Thymus (tissue), 14 donors: ENCODE measurements at places on chromosomes 2 and 18. TPM values are rescaled to one million over a fixed set of nuclear protein-coding genes. Genes with fewer than 3 reads are reported as not detected.

FOXI3 gene
- 0.05 TPM for total RNA-seq

B3GNT7 gene
- total RNA-seq: 2.2 TPM

DNAH6 gene
- total RNA-seq: 0.66 TPM

ROCK2 gene
- total RNA-seq: 12.7 TPM

KRTCAP3 gene
- total RNA-seq: 1.6 TPM

C1QL2 gene
- 0.05 TPM for total RNA-seq

NCL gene
- total RNA-seq: 185 TPM

GCKR gene
- total RNA-seq: not detected

ALPP gene
- total RNA-seq: 0.09 TPM

DNA sequence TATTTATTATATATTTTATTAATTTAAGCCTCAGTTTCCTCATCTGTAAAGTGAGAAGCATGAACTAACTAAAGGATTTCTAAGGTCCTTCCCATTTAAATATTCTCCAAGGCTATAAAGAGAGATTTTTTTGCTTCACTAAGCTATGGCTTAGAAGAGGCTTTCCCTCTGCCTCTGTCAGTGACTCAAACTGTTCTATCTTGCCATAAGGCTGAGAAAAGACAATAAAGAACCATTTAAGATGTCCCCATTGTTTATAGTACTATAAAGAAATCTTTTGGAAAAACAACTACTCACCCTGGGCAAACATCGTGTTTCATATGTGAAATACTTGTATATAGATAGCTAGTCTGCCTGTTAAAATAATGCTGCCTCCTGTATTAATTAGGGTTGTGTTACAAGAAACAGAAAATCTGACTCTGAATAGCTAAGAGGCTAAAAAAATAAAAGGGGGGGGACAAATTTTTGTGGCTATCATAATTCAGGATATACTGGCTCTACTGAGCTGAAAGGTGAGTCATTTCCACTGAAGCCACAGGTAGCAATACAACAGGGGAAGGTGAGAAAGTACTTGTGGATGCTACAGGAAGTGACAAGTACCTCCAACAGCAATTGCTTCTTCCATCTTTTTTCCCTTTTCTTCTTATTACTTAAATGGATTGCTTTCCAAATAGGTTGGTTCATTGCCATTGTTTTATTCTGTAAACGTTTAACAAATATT, 25.4 kb downstream of the EPHA4 start:
- no peaks in the 10 kb centered on the region for H3K36me3 ChIP-seq
- no peaks in the 10 kb centered on the region for H3K27me3 ChIP-seq
- no peak overlapping the region for H3K27ac ChIP-seq
- DNase-seq: no peak
- H3K4me1 ChIP-seq: no peaks in the 10 kb centered on the region

- no peaks in the 10 kb centered on the region for H3K4me1 ChIP-seq
- H3K36me3 ChIP-seq: no peaks in the 10 kb centered on the region
- no peak overlapping the region for H3K4me3 ChIP-seq
- H3K27ac ChIP-seq: no peak overlapping the region
Measured at GRCh38 chr2:110113961-110114591, 1.5 kb downstream of the MALL start.

GRCh38 chr2:176056406-176056805, 27.4 kb downstream of the EVX2 start:
- DNase-seq: no peak
- H3K27ac ChIP-seq: no peak overlapping the region
- H3K27me3 ChIP-seq: peaks cover 25% of the 10 kb centered on the region
- no peaks in the 10 kb centered on the region for H3K36me3 ChIP-seq
- H3K4me1 ChIP-seq: no peaks in the 10 kb centered on the region

GRCh38 chr2:203951366-203951902, 14.9 kb downstream of the ICOS start:
- no peak for DNase-seq
- peak overlapping the region; percentile 19 for H3K4me3 ChIP-seq
- no peaks in the 10 kb centered on the region for H3K27me3 ChIP-seq
- no peak overlapping the region for H3K27ac ChIP-seq
- peaks cover 21% of the 10 kb centered on the region for H3K4me1 ChIP-seq

- no peak for DNase-seq
- no peaks in the 10 kb centered on the region for H3K4me1 ChIP-seq
- H3K27ac ChIP-seq: no peak overlapping the region
- H3K36me3 ChIP-seq: no peaks in the 10 kb centered on the region
- H3K4me3 ChIP-seq: no peak overlapping the region
Measured at GRCh38 chr2:206480161-206480560, 36.8 kb downstream of the ADAM23 start.

DNA sequence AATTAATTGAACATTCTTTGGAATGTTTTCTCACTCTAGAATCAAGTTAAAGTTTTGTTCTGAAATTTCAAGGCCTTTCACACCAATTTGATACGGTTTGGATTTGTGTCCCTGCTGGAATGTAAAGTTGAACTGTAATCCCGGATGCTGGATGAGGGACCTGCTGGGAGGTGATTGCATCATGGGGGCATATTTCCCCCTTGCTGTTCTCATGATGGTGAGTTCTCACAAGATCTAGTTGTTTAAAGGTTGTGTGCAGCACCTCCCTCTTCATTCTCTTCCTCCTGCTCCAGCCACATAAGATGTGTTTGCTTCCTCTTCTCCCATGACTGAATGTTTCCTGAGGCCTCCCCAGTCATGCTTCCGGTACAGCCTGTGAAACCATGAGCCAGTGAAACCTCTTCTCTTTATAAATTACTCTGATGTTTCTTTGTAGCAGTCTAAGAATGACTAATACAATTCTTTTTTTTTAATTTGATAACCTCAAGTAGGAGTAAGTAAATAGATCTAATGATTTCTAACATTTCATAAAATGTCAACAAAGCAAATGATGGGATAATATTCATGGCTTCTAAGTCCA, 144.2 kb upstream of the CDH7 start:
- no peak for DNase-seq
- H3K27me3 ChIP-seq: no peaks in the 10 kb centered on the region
- H3K36me3 ChIP-seq: no peaks in the 10 kb centered on the region
- H3K4me1 ChIP-seq: no peaks in the 10 kb centered on the region
- H3K4me3 ChIP-seq: no peak overlapping the region

GRCh38 chr2:101052147-101052546, 50.1 kb downstream of the RPL31 start:
- no peak for DNase-seq
- H3K27me3 ChIP-seq: no peaks in the 10 kb centered on the region
- H3K4me3 ChIP-seq: no peak overlapping the region
- H3K4me1 ChIP-seq: no peaks in the 10 kb centered on the region
- no peaks in the 10 kb centered on the region for H3K36me3 ChIP-seq

GRCh38 chr2:183564726-183565125, 440.5 kb downstream of the NUP35 start:
- no peak for DNase-seq
- no peaks in the 10 kb centered on the region for H3K4me1 ChIP-seq
- H3K27me3 ChIP-seq: no peaks in the 10 kb centered on the region
- no peaks in the 10 kb centered on the region for H3K36me3 ChIP-seq

DNA sequence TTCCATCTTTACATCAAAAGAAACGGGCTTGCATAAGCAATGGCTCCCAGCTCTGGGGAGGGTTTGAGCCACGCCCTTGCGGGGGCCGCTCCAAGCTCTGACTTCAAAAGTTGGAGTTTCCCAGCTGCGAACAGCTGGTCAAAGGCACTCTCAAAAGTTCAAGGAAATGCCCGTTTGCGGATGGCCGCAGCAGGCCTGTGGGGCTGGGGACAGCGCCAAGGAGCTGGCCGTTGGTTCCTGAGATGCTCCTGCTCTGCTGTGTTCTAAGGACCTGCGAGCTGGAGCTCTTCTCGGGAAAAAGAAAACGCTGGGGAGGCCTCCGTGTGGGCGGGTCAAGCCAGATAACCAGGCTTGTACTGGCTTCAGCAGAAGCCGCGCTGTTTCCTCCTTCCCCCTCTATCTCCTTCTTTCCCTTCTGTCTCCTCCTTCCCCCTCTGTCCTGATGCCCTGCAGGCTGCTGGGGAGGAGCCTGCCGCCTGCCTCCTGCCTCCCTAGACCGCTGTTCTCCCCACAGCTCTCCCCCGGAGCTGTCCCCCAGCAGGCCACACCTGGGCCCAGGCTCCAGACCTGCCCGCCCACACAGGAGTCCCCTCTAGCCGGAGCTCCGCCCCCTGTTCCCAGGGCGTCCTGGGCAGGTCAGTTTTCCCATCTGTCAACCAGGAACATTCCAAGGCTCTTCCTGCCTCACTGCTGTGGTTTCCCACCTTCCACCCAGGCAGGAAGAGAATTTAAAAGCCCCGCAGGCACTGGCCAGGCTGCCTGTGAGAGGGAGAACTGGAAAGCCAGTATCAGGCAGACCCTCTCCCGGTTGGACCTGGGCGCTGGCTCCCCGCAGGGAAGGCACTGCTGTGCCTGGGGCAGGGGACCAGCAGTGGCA, 14.1 kb downstream of the KLF11 start:
- no peak overlapping the region for H3K4me3 ChIP-seq
- H3K4me1 ChIP-seq: peaks cover 10% of the 10 kb centered on the region
- no peak for DNase-seq
- H3K27ac ChIP-seq: no peak overlapping the region
- no peaks in the 10 kb centered on the region for H3K36me3 ChIP-seq

GRCh38 chr2:188978291-188979081, 4.3 kb downstream of the COL3A1 start:
- DNase-seq: no peak
- no peak overlapping the region for H3K4me3 ChIP-seq
- H3K36me3 ChIP-seq: no peaks in the 10 kb centered on the region
- peak overlapping the region; percentile 70 for H3K27ac ChIP-seq
- H3K27me3 ChIP-seq: no peaks in the 10 kb centered on the region

GRCh38 chr2:24676493-24676892, 116.7 kb downstream of the PTRHD1 start:
- no peak overlapping the region for H3K27ac ChIP-seq
- DNase-seq: no peak
- no peaks in the 10 kb centered on the region for H3K27me3 ChIP-seq
- peaks cover 5% of the 10 kb centered on the region for H3K36me3 ChIP-seq
- H3K4me3 ChIP-seq: no peak overlapping the region

DNA sequence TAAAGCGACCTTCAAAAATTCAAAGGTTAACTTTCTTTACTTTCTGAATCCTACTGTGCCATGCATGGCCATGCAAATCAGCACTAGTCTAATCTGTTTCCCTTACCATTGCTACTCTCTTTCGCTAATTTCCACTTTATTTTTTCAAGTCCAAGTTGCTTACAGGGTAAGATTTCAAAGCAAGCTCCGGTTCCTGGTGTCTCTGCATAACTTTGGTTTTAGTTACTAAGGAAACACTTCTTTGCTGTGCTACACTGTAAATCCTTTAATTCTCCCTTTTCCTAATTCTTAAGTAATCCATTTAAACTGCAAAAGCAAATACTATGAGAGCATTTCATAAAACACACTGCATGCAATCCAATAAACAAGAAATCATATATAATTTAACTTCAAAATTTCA, 383.5 kb upstream of the LYPD1 start:
- no peaks in the 10 kb centered on the region for H3K4me1 ChIP-seq
- H3K4me3 ChIP-seq: no peak overlapping the region
- no peaks in the 10 kb centered on the region for H3K36me3 ChIP-seq
- H3K27ac ChIP-seq: no peak overlapping the region
